Caki2 (cell line): ENCODE measurements at places on chromosomes 2 and 18. TPM values are rescaled to one million over a fixed set of nuclear protein-coding genes. Genes with fewer than 3 reads are reported as not detected.

GRCh38 chr18:76370686-76371085 lies 124.4 kb downstream of the ZNF516 start:
- no peak for DNase-seq

- no peak for DNase-seq
Observed at GRCh38 chr2:199282309-199282708, 175.4 kb downstream of the SATB2 start.

GRCh38 chr2:144325086-144325485 lies 194.8 kb downstream of the ZEB2 start:
- peak; percentile 67 for DNase-seq

DNA sequence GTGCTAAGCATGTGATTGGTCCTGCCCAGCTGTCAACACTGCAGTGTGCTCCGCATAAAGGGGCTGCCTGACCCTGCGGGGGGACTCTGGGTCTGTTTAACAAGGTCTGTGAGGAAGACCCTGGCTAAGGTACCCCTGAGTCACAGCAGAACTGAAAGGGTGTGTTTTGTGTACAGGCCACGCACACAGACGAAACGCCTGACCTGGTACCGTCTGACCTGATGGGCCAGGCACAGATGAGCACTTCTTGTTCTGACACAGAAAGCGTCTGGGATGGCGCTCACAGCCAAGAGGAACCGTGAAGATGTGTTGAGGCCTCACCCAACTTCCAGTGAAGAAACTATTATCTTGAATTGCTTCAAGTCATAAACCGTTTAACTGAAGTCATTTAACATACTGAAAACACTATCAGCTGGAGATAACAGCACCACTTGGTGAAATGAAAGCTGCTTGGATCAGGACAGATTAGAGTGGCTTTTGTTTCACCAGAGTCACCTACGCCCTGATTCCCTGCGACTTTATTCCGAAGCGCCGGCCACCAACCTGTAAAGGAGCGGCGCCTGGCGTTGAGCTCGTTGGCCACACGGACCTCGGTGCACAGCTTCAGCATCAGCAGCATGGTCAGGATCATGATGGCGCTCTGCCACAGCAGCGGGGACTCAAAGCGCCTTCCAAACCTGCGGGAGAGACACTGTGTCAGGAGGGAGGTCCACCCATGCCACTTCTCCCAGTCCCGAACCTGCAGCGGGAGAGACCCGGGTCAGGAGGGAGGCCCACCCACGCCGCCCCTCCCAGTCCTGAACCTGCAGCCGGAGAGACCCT lies 8.5 kb downstream of the SLC66A2 start:
- DNase-seq: no peak

GRCh38 chr2:196533772-196534397 lies 105.6 kb upstream of the CCDC150 start:
- no peak for DNase-seq

GRCh38 chr2:16686641-16687040 lies 21.0 kb upstream of the CYRIA start:
- no peak for DNase-seq

DNA sequence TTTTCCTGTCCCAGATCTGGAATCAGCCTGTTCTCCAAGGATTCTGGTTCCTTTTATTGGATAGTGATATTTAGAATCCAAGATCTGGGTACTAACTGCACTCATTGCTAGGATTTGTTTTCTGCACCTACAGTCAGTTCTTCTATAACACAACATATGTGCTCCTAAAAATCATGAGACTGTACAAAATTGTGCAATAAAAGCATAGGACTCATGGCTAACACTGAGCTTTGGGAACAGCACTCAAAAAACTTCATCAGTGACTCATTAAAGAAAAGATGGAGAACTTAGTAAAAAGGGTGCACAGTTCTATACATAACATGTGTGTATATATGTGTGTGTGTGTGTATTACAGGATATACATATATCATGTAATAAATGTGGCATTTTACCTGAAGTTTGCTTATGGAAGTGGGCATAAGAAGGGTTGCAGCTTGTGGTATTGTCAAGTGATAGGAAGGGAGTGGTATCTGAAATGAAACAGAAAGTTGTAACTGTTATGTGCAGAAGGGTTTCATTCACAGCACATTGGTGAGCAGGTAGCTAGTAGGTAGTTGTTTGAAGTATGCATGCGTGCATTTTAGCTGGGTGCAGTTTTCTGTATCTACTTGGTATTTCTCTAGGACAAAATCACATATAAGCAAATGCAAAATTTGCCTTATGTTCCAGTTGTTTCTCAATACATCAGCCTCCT lies 5.9 kb upstream of the SCYGR2 start:
- no peak for DNase-seq

DNA sequence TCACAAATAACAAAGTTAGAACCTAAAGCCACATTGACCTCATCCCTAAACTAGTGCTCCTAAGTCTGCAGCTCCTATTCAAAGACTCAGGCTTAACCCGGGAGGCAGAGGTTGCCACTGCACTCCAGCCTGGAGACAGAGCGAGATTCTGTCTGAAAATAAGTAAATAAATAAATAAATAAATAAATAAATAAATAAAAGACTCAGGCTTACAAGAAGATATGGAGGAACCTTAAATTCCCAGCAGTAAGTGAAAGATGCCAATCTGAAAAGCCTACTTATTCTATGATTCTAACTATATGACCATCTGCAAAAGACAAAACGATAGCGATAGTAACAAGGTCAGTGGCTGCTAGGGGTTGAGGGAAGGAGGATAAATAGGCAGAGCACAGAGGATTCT lies 101.7 kb downstream of the DDX1 start:
- DNase-seq: no peak

- DNase-seq: peak; percentile 14
Observed at GRCh38 chr2:147845411-147845971, 662 bp downstream of the ACVR2A start.

DNA sequence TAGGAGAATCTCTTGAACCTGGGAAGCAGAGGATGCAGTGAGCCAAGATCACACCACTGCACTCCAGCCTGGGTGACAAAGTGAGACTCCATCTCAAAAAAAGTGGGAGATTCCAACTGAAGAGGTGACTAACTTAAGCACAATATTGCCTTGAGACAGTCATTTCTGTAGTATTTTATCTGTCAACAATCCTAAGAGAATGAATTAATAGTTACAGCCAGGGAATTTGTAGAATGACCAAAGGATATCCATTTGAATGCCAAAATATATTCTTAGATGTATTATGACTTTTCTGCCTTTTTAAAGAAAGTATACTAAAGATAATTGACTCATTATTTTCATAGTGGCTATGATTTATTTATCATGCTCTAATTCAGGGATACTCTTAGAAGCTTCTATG lies 40.7 kb upstream of the CCDC150 start:
- DNase-seq: no peak

DNA sequence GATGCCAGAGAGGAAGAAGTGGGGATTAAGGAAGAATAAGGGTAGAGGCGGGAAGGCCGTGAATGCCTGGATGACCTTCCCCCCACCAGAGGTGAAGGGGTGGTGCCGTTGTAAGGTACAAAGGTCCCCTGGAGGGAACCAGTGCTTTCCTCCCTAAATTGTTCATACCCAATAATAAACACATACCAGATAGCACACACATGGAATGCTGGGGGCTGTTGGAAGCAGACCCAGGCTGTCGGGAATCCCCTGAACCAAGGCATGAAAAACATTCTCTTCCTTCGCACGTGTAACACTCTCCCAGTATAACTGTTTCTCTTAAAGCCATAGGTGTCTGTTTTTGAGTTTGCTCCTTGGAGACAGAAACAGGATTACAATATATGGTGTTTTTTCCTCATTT lies 107.1 kb upstream of the CTAGE1 start:
- DNase-seq: no peak

DNA sequence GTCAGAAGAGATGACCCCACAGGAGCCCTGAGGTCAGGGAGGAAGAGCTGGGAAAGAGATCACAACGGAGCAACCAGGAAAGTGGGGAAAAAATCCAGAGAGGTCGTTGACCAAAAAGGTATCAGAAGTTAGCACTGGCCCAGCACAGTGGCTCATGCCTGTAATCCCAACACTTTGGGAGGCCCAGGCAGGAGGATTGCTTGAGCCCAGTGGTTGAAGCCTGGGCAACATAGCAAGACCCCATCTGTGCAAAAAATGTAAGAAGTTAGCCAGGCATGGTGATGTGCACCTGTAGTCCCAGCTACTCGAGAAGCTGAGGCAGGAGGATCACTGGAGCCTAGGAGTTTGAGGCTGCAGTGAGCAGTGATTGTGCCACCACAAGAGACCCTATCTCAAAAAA lies 121.5 kb downstream of the GBX2 start:
- no peak for DNase-seq

GRCh38 chr2:45273412-45274249 lies 264.4 kb upstream of the SIX2 start:
- DNase-seq: no peak

The TRIP12 gene
- 21.3 and 62.8 TPM in 2 replicates for total RNA-seq

The SALL3 gene
- total RNA-seq: not detected in 2 replicates

The GNAL gene
- total RNA-seq: 3.5 and 10.6 TPM in 2 replicates

The TUBB8B gene
- not detected in 2 replicates for total RNA-seq

The IL36RN gene
- total RNA-seq: not detected in 2 replicates

The ACTG2 gene
- not detected in 2 replicates for total RNA-seq

The KCNS3 gene
- 42.2 and 75.3 TPM in 2 replicates for total RNA-seq
